Stimulated activated CD8-positive, alpha-beta memory T cell treated with anti-CD3 and anti-CD28 coated beads, Interleukin-15, amount 100 ng/mL, for 1 hour (primary cell): ENCODE measurements at places on chromosomes 6 and 20.

DNA sequence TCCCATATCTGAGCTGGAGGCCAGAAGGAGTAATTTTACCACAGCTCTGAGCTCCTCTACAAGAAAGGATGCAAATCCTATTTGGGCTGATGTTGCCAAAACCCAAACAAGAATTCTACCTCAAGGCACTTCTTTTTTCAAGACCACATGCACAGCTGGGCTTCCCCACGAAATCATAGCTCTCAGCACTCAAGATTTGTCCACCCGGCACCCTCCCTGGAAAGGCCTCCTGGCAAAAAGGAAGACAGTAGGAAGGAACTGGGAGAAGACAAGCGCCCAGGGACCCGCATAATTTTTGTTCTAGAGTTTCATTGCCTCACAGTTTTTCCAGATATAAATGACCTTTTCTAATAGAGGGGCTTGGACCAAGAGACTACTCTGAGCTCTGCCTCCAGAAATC, 90.5 kb downstream of the BANF2 start:
- no peak for DNase-seq

GRCh38 chr20:20201639-20202038, 149.3 kb downstream of the CFAP61 start:
- no peak for DNase-seq

GRCh38 chr6:33217246-33217645, 8.9 kb downstream of the RING1 start:
- no peak for DNase-seq

GRCh38 chr20:17666481-17666880, 15.6 kb downstream of the RRBP1 start:
- DNase-seq: no peak

- DNase-seq: no peak
Observed at GRCh38 chr20:56995635-56996075, 270.8 kb downstream of the BMP7 start.

DNA sequence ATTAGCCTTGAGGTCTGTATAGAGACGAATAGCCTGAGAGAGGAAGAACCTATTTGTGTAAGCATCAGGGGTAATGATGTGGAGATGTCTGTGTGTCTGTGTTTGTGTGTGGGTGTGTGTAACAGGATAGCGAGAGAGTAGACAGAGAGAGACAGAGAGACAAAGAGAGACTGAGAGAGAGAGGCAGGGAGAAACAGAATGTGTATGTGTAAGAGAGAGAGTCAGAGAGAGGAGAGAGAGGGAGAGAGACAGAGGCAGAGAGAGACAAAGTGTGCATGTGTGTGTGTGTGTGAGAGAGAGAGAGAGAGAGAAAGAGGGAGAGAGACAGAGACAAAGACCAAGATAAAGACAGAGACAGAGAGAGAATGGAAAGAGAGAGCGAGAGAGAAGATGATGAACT, 396.1 kb downstream of the PAX1 start:
- DNase-seq: no peak

DNA sequence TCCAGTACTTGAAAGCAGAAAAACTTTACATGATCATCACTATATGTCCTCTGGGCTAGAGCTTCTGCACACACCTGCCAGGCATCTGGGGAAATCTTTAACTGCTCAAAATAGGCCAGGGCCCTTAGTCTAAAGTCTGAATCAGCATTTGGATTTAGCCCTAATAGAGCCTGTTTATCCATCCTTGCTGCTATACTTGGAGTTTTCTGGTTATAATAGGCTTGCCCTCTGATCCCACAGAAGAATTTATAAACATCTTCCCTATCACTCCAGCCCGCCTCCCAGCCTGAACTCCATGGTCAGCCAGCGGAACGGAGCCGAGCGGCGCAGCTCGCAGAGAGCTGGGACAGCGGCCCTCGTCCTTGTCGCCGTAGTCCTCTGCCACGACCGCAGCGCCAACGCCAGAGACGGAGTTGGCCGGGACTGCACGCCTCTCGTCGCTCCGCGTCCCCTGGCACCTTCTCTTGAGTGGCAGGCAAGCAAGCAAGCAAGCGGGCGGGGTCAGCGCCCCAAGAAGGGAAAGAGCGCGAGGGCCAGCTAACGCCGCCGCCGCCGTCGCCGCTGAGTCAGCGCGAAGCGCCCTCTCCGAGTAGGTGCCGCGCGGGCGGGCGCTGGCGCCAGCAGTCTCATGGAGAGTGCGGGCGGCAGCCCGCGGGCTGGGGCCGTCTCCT, 25.4 kb upstream of the ASIP start:
- DNase-seq: no peak

DNA sequence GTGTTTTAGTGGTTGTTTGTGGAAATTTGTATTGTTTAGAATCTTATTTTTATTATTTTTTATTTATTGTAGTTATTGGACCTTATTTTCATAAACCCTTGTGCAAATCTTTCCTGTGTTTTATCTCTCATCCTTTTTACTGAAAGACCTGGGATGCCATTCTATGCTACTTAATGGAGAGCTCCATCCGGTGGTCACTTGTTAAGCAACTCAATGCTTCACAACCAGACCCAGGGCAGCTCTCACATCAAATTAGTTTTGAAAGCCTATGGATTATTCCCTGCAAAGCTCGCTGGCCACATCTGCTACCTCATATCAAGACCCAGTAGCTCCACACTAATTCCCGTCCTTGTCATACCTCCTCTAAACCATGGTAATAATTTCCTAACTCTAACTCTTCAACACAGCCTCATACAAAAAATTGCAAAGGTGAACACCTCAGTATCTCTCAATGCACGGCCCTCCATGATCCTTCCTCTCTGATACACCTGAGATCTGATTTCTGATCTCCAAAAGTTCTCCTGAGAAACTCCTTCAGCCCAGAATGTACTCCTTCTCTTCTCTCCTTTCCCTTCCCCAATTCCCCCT, 296.6 kb upstream of the MANEA start:
- no peak for DNase-seq

- DNase-seq: no peak
Observed at GRCh38 chr6:148142821-148143220, 199.8 kb upstream of the SASH1 start.

DNA sequence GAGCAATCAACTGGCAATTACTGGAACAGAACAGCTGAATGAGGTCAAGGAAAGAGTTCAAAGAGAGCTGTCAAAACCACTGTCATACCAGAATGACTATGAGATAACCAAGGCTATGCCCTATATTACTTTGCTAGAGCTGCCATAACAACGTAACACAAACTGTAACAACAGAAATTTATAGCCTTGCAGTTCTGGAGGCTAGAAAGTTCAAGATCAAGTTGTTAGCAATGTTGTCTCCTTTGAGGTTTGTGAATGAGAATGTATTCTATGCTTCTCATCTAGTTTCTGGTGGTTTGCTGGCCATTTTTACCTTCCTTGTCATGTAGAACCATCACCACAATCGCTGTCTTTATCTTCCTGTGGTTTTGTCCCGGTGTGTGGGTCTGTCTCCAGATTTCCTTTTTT, 1323.0 kb upstream of the GJE1 start:
- DNase-seq: no peak
